Neural crest cell (in vitro differentiated cells): ENCODE measurements at places on chromosomes 5 and 9. TPM values are rescaled to one million over a fixed set of nuclear protein-coding genes. Genes with fewer than 3 reads are reported as not detected.

Gene GALNT12
- total RNA-seq = 4.6 and 4.9 TPM in 2 replicates

DNA sequence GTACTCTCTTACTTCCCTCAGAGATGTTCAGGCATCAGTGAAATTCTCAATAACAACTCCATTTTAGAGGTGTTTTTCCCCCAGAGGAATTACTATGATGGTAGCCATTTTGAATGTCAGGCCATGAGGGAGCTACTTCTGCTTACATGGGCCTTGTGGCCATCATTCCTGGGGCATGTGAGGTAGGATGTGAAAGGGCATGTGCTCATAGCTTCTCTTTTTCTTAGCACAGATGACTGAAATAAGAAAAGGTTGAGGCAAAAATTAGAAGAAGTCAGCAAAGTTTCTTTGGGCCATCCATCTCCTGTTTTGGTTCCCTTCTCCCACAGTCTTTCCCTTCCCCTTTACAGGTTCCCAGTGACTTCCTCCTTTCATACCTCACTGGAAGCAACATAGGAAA is 68.8 kb downstream of the FEM1C start:
- H3K36me3 ChIP-seq = no peaks in the 10 kb centered on the region
- peaks cover 4% of the 10 kb centered on the region for H3K4me1 ChIP-seq
- H3K27me3 ChIP-seq = no peaks in the 10 kb centered on the region
- H3K27ac ChIP-seq = no peak overlapping the region

Gene RANBP17
- total RNA-seq = 24.2 and 26.9 TPM in 2 replicates

GRCh38 chr5:34932947-34933346 is 3.6 kb downstream of the DNAJC21 start:
- peaks cover 3% of the 10 kb centered on the region for H3K27me3 ChIP-seq
- no peak overlapping the region for H3K4me3 ChIP-seq
- H3K36me3 ChIP-seq = peaks cover 6% of the 10 kb centered on the region

DNA sequence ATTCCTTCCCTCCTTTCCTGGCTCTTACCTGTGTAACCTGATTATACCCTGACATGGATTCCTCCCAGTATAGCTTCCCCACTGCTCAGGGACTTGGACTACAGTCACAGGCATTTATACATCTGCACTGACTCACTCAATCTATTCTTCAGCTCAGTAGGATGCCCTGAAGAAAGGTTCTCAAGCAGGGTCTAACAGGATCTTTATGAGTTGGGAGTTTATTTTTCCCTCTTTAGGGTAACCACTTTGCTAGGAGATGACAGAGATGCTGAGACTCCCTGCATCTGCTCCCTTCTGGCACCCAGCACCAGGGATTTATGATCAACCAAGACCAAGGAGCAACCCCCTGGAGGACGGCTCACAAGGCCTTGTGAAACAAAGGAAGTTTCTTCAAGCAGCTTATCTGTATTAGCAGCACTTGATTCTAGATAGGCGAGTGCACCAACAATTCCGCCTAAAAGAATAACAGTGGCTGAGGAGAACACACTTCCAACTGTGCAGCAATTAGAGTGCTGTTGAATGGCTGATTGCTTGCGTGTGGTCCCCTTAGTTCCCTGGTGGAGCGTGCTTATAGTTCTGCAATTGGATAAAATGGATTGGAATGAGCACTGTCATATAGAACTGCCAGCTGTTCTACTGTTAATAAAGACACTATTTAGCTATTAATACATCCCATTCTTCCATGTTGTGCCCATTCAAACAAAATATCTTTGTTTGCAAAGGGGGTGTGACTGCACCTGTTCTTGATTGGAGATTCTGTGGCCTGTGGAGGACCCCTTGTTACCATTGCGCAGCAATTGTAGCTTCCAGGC is 482.6 kb downstream of the ZNF608 start:
- H3K36me3 ChIP-seq = peaks cover 2% of the 10 kb centered on the region
- H3K4me3 ChIP-seq = no peak overlapping the region
- H3K27me3 ChIP-seq = no peaks in the 10 kb centered on the region

Gene TPRN
- total RNA-seq = 22.0 and 25.1 TPM in 2 replicates

GRCh38 chr5:57113481-57113880 is 60.4 kb upstream of the GPBP1 start:
- no peak overlapping the region for H3K4me3 ChIP-seq
- no peaks in the 10 kb centered on the region for H3K4me1 ChIP-seq
- no peaks in the 10 kb centered on the region for H3K36me3 ChIP-seq
- H3K27me3 ChIP-seq = no peaks in the 10 kb centered on the region
- no peak for DNase-seq

Gene LCN1
- total RNA-seq = not detected in 2 replicates

GRCh38 chr9:115275753-115276152 is 157.8 kb upstream of the TNC start:
- no peaks in the 10 kb centered on the region for H3K4me1 ChIP-seq
- H3K36me3 ChIP-seq = no peaks in the 10 kb centered on the region
- H3K4me3 ChIP-seq = no peak overlapping the region
- H3K27ac ChIP-seq = no peak overlapping the region

DNA sequence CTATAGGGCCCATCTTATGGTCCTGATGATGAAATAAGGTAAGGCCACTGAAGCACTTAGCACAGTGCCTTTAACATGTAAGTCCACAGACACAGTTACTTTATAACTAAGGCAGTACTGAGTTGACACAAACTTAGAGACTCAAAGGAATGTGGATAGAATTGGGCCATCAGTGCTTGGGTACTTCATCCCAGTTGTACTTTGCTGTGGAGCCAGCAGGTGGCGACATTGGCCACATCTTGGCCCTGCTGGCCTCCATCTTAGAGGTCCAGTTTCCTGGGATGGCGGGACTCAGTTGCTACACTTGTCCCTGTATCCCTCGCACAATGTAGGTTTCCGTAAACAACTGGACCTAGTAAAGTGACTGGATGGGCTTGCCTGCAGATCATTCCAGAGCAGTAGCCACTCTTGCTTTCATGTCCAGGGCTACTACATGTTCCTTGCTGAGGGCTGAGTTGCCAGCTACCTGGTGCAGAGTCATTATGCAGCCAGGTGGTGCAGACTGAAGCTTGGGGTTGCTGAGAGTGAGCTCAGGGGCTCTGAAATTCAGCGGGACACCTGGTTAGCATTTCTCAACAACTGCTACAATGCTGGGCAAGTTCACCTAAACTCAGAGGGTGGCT is 10.6 kb downstream of the MTAP start:
- no peak overlapping the region for H3K4me3 ChIP-seq
- peaks cover 10% of the 10 kb centered on the region for H3K4me1 ChIP-seq

DNA sequence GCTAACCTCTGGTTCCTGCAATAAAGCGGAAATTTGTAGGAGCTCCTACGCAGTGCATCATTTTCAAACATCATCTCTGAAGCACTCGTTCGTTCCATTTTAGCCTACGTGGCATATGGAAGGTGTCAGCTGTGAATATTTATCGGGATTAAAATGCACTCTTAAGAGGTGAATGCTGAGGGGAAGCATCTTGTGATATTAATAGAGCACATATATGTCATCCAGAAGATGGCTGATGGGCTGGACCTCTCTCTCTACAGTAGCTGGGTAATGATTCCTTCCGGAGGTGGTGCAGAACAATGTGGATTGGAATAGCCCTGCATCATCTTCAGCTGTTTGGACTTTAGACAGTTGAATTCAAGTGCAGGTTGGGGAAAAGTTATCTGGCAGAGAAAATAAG is 478.7 kb downstream of the DMAC1 start:
- H3K4me1 ChIP-seq = peaks cover 12% of the 10 kb centered on the region
- H3K27me3 ChIP-seq = no peaks in the 10 kb centered on the region
- no peak for DNase-seq
- H3K27ac ChIP-seq = no peak overlapping the region

GRCh38 chr9:4281676-4282075 is 18.2 kb downstream of the GLIS3 start:
- no peak for DNase-seq
- peaks cover 16% of the 10 kb centered on the region for H3K4me1 ChIP-seq
- H3K4me3 ChIP-seq = no peak overlapping the region
- no peaks in the 10 kb centered on the region for H3K36me3 ChIP-seq

Gene FBP2
- not detected in 2 replicates for total RNA-seq

DNA sequence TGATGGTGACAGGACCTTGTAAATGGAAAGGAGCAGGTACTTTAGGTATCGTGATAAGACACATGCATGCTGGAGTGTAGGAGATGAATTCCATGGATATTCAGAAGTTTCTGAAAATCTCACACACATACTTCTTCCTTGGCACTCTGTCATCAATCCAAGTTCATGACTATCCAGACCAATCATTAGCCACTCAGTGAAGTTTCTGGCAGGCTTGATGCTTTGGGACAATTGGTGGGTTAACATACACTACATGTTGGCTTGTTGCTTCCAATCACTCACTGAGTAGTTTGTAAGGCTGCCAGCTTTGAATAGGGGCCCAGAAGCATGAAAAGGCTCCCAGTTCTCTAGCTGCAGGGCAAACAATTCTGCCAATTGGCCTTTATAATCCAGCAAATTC is 147.6 kb downstream of the CEMIP2 start:
- H3K27ac ChIP-seq = no peak overlapping the region
- H3K27me3 ChIP-seq = no peaks in the 10 kb centered on the region
- H3K4me3 ChIP-seq = no peak overlapping the region
- H3K4me1 ChIP-seq = no peaks in the 10 kb centered on the region
- DNase-seq = no peak

Gene SHOC1
- not detected in 2 replicates for total RNA-seq

- H3K36me3 ChIP-seq = peaks cover 3% of the 10 kb centered on the region
- H3K27me3 ChIP-seq = no peaks in the 10 kb centered on the region
- no peaks in the 10 kb centered on the region for H3K4me1 ChIP-seq
- no peak overlapping the region for H3K4me3 ChIP-seq
These were observed 184.4 kb downstream of the PLK2 start for GRCh38 chr5:58275516-58275915.

Gene ADAMTSL1
- 2.3 and 2.5 TPM in 2 replicates for total RNA-seq

Gene ELOVL7
- total RNA-seq = 0.42 and 0.96 TPM in 2 replicates

DNA sequence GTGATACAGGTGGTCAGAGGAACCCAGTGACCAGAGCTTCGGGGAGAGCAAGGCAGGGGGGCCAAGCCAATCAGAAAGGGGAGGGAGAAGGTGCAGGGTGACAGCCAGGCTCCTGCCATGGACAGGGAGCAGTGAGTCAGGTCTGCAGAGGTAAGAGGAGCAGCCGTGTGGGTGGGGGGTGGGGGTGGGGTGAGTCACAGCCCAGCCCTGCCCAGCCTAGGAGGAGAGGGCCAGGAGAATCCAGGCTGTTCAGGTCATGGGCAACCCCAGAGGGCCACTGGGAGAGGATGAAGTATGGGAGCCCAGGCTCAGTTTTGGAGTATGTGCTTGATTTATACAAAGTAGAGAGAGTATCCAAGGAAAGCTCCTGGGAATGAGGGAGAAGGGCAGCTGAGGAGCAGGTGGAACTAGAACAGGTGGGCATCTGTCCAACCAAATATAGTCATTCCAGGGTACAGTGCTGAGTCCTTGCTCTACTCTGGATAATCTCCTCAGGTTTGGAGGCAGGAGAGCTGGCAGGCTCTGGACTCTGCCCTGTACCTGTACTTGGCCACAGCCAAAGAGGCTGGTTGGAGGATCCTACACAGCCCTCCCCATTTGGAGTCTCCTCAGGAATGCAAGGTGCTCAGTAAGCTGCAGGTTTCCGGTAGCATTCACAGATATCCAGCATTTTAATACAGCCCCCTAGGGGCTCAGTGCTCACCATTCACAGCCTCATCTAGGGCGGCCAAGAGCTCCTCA is 1.6 kb downstream of the HBEGF start:
- DNase-seq = no peak
- no peak overlapping the region for H3K27ac ChIP-seq
- H3K27me3 ChIP-seq = peaks cover 18% of the 10 kb centered on the region

GRCh38 chr5:1445689-1446601 is 705 bp upstream of the SLC6A3 start:
- DNase-seq = no peak
- peaks cover 5% of the 10 kb centered on the region for H3K4me1 ChIP-seq
- H3K27me3 ChIP-seq = peaks cover 86% of the 10 kb centered on the region
- no peak overlapping the region for H3K4me3 ChIP-seq
- no peak overlapping the region for H3K27ac ChIP-seq
- H3K36me3 ChIP-seq = no peaks in the 10 kb centered on the region

Gene TJP2
- total RNA-seq = 24.0 and 27.8 TPM in 2 replicates

DNA sequence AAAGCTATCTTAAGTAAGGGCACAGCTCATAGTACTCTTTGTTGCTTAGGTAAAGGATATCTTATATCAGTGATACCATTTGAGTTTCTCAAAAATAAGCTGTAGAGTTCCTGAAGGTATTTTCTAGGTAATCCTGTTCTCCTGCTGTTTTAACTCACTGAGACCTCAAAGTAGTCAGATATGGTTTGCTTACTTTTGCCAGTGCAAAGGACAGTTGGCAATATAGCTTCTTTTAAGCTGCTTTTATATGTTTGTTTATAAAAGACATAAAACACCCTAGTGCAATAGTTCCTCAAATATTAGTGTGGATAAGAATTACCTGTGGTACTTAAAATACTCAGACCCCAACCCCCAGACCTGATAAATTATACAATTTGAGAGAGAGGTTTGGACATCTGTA is 12.1 kb downstream of the NCBP1 start:
- H3K27me3 ChIP-seq = no peaks in the 10 kb centered on the region
- no peak for DNase-seq
- H3K36me3 ChIP-seq = peaks cover 9% of the 10 kb centered on the region

DNA sequence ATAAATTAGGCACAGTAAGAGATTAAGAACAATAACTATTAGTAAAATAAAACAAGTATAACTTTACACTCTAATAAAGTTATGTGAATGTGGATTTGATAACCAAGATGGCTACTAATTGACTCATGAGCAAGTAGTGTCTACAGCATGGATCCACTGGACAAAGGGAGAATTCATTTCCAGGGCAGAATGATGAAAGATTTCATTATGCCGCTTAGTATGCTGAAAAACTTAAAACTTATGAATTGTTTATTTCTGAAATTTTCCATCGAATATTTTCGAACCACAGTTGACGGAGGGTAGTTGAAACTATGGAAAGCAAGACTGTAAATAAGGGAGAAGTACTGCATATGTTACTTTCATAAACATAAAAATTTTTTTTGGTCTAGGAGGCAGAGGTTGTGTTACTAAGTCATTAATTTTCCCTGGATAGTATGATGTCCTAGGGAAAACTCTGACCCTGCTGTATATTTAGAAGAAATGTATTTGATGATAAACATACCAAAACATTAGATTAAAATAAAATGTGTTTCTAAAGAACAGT is 24.9 kb upstream of the TARS1 start:
- peaks cover 12% of the 10 kb centered on the region for H3K4me1 ChIP-seq
- no peak for DNase-seq
- no peaks in the 10 kb centered on the region for H3K27me3 ChIP-seq
- H3K36me3 ChIP-seq = no peaks in the 10 kb centered on the region
- no peak overlapping the region for H3K4me3 ChIP-seq
- no peak overlapping the region for H3K27ac ChIP-seq
